Activated T-helper 2 cell treated with anti-CD3 and anti-CD28 coated beads, Interferon-gamma antibody, Interleukin-2, Interleukin-4, amounts not matched to agents 10 μg/mL and 5 μg/mL and 100 μg/mL, durations not matched to agents 14 hours and 24 hours and 36 hours (primary cell): ENCODE measurements at places on chromosomes 2 and 18.

DNA sequence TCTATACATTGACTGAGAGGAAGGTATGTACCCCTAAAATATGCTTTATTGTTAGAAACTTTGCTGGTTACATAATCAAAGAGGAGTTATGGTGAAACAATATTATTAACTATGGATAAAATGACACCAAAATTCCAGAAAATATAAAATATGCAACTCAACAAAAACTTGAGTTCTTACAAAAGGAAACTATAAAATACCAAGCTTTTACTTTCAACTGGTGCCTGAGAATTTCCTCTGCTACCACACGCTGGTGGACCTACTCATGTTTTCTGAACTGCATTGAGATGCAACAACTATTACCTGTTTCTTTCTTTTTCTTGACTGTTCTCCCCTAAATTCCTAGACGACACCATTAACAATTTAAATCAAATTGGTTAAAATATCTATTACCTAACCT, 8.2 kb upstream of the NFE2L2 start:
- no peak for DNase-seq

- DNase-seq = no peak
These were observed 1352.8 kb upstream of the SLC39A10 start for GRCh38 chr2:194304191-194304590.

- no peak for DNase-seq
These were observed 542.6 kb upstream of the KLHL29 start for GRCh38 chr2:22842205-22842869.

DNA sequence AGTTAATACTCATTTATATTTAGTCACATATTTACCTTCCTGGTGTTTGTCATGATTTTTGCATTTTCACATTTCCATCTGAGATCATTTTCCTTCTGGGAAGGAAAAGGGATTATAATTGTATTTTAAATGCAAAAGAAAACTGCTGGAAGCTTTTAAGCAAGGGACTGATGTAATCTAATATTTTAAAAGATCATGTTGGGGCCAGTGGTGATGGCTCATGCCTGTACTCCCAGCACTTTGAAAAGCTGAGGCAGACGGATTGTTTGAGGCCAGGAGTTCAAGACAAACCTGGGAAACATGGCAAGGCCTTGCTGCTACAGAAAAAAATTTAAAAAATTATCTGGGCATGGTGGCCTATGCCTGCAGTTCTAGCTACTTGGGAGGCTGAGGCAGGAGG, 149.0 kb downstream of the MIB1 start:
- DNase-seq = no peak
